GM06990 (cell line): ENCODE measurements at places on chromosomes 11 and 22.

GRCh38 chr11:117808784-117809183, 11.8 kb upstream of the DSCAML1 start:
- DNase-seq: no peak

GRCh38 chr22:40348025-40348658, 1.8 kb downstream of the ADSL start:
- DNase-seq: no peak

- no peak for DNase-seq
Measured at GRCh38 chr11:134385171-134385570, 26.9 kb downstream of the B3GAT1 start.

DNA sequence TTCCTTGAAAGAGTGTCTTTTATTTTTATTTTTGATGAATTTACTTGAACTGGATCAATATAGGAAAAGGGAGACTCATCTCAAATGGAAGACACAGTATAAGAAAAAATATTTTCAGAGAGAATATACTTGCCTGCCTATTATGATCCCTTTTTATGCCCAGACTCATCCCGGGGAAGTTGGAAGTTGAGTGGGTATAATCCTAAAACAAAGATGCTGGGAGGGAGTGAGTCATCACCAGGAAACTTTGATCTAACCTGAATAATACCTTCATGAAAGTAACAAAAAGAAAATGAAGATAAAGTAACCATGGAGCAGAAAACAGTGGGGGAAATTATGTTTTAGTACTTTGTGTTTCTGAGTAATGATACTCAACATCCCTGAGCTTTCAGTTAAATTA, 1514.0 kb downstream of the FAM181B start:
- no peak for DNase-seq

GRCh38 chr11:115761348-115761747, 257.1 kb upstream of the CADM1 start:
- DNase-seq: no peak

GRCh38 chr11:65128182-65129145, 5.9 kb downstream of the SYVN1 start:
- no peak for DNase-seq

DNA sequence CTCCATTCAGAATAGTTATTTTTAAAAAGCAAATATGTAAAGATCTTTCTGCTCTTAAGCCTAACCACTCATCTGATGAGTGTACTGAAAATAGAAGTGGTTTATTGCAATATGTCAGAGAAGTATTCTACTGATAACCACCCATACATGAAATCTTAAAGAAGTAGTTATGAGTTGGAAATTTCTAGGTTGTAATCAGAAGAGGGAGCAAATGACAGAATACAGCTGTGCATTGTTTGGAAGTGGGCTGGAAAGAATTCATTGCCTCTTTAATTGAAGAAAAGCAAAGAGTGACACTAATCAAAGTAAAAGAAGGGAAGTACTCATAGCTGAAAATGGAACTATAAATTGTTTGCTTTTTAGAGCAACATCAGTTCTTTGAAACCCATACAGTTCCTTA, 39.4 kb downstream of the FDX1 start:
- no peak for DNase-seq

- DNase-seq: no peak
Measured at GRCh38 chr11:59918480-59918879, 19.8 kb upstream of the OOSP1 start.

DNA sequence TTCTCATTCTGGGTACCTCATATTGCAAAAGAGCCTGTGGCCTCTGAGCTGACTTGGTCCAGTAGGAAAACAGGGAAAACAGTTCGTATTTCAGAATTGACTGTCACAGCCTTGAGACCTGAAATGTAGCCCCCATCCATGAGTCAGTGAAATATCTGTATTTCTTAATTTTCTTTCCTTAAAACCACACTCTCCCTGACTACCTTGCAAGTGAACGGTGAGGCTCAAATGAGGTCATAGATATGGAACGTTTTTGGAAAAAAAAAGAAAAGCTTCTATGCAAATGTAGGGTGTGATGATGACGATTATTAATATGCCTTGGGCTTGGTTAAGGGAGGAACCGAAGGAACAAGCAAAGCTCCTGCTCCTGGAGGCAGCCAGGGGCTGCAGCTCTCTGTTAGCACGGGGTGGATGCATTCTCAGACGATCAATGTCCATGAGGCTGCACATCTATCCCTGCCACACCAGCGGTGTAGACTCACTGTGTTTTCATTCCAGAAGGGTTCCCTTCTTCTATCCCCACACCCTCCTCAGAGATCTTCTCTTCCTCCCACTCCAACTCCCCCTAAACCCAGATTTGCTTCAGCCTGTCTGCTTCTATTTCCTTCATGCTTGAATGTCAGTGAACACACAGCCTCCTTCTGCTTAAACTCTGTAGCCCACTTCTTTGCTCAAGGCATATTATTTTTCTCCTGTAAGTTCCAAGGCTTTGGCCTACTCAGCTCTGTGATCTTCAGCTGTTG, 29.2 kb upstream of the SCN3B start:
- no peak for DNase-seq

- no peak for DNase-seq
Measured at GRCh38 chr22:37744589-37744988, 47.7 kb downstream of the TRIOBP start.

DNA sequence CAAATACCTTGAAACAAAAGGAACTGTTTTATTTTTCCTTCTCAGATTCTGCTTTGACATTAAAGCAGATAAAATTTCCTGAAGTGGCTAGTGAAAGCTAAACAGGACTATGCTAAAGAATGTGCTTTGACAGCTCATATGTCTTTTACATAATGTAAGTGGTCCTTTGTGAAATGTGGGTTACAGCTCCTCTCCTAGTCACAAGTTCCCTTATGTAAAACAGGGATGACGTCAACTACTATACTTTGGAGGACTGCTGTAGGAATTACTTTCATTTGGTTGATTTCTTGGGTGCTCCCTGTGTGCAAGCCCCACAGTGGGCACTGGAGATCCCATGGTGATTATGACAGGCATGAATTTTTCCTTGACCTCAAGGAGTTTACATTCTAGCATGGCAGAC, 216.6 kb upstream of the NARS2 start:
- no peak for DNase-seq

DNA sequence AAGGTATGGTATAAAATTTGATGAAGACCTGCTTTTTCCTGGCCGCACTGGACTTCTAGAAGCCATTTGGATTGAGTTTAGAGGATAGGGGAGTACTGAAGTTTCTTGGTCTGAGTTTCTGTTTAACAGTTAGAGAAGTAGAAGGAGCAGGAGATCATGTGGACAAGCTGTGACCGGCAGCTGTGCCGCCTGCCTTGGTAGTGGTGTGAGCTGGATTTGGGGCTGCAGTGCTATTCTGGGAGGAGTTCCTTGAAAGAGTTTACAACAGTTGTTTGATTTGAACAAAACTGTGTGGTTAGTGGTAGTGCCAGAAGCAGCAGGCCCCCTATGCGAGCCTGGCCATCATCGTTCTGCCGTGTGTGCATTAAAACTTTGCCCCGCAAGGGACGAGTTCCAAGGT, 105.2 kb downstream of the PDHX start:
- DNase-seq: no peak

- no peak for DNase-seq
Measured at GRCh38 chr11:75479597-75480145, 46.1 kb downstream of the GDPD5 start.

DNA sequence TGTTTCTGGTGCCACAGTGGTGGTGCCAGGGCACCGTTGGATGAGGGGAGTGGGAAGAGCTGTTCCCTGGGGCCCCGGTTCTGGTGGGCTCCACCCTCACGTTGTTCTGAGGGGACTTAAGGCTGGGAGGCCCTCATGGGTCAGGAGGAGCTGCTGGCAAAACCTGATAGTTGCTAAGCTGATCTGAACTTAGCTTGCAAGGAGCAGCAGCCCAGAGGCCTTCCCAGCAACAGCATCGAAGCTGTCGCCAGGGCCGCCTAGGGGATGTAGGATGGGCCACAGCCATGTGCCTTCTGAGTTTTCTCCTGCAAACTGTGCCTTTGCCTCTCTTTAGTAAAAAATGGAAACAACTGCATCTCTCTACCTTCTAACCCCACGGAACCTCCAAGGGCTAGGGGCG, 240.2 kb downstream of the TBC1D22A start:
- no peak for DNase-seq

DNA sequence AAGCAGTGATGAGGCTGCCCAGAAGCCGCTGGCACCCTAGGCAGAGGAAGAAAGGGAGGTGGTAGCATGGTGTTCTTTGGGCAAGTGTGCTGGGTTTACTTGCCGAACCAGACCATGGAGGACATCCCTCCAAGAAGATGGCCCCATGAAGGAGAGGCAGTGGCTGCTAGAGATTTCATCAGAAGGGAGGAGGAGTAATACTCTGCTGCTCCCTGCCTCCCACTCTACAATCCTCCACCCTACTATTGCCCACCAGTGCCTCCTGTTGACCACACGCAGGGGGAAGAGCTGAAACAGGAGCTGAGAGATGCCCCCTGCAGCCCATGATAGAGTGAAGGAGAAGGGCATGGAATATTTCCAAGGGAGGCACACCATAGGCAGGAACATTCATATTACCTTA, 51.0 kb upstream of the PRSS23 start:
- no peak for DNase-seq

GRCh38 chr22:47047321-47048122, 285.1 kb downstream of the TBC1D22A start:
- no peak for DNase-seq

DNA sequence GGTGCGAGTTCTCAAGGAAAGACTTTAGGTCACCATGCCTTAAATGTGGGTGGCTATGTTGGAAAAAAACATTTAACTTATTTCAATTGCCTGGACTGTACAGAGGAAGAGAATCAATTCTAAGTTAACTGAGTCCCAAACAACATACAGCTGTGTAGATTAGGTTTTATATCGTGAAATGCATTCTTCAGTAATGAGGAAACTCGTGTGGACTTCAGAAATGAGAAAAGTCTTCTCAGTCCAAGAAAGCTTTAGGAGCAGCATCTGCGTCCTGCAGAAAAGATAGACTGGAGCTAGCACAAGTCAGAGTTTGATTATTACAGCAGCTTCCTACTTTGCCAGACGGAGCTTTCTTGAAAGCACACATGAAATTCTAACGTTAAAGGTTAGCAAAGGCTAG, 673.0 kb downstream of the OPCML start:
- DNase-seq: no peak

DNA sequence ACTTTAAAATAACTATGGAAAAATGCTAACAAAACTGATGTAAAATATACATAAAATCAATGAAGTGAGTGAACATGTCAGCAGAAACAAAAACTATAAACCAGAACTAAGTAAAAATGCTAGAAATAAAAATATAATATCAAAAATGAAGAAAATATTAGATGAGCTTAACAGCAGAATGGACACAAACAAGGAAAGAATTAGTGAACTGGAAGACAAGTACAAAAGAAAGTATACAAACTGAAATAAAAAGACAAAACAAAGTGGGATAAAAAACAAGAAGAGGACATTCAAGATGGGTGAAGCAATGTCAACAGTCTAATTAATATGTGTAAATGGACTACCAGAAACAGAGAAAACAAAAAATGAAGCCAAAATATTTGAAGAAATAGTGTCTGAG, 339.2 kb downstream of the NXPE2 start:
- DNase-seq: no peak

DNA sequence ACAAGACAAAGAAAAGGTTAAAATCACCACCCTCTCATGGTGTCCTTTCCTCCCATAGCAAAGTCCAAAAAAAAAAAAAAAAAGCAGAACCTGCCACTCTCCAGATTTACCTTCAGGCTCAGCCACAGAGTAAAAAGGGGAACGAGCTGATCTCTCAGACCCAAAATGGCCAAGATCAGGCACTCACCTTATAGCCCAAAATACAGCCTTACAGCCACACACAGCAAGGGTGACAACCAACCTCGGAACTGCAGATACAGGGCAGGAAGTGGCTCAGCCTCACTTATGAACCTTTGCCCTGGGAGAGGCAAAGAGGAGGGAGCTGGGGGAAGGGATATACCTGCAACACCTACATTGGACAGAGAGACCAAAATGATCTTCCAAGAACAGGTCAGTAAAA, 4.5 kb downstream of the FHIP1B start:
- no peak for DNase-seq

DNA sequence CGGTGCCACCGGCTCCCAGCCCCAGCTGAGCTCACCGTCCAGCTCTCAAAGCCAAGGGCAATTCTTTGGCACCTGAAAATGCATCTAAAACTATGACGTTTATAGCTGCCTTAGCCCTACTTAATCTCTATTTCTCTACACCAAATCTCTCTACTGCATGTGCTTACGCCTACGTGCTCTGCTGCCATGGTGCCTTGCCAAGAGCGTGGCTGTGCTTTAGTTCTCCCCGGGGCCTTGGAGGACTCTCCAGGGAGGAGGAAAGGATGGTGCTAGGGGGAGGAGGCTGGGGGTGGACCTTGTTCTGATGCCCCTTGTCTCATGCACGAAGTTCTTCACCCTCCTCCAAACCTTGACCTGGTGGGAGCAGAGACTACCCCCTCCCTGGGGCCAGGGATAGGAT, 9.0 kb upstream of the BID start:
- DNase-seq: peak; percentile 13

DNA sequence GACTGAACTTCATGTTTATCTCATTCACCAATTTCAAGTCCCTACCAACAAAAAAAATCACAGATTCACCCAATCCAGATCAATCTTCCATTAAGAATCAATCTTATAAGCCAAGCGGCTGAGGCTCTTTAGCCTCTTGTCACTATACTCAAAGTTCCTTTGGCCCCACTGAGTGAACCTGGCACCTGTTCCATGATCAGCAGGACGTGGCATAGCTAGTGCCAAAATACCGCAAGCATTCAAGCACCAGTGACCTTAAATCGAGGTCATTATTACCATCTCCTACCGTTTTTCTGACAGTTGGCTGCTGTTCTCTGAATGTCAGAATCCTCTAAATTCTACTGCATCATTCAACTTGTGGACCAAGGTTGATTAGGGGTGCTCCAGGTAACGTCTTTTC, 141.2 kb downstream of the CADM1 start:
- no peak for DNase-seq

DNA sequence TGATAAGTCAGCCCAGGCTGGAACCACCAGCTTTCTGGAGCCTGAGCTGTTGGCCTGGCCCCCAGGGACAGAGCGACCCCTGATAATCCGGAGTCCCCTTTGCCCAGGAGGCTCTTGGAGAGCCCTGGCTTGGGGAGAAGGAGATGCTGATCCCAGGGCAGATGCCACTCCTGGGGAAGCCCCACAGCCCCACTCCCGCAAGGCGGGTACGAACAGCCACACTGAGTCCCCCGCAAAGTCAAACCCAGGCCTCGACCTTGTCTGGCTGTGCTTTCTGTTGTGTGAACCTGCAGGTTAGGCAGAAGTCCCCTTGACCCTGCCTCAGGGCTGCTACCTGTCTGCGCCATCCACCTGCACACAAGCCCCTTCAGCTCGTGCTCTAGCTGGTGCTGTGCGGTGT, 108.0 kb downstream of the KCNQ1OT1 start:
- no peak for DNase-seq

GRCh38 chr11:7999795-8000194, 12.7 kb downstream of the EIF3F start:
- no peak for DNase-seq

DNA sequence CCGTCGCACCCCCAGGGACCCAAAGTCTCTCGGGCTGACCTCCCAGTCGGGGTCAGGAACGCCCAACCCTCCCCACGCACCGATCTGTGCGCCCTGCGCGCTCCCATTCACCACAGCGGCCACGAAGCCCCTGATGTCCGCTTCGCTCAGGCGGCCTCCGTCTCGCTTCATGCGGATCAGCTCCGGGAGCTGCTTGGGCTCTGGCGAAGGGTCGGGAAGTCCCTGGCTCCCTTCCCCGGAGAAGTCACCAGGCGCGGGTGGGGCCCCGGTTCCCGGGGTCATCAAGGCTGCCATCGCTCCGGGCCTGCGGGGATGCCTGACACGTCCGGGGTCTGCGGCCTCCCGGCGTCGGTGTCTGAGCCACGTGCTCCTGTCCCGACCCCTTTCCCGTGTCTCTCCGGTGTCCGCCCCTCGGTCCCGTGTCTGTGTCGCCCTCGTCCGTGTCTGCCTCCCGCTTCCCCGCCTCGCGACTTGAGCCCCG, 356 bp downstream of the TYMP start:
- no peak for DNase-seq
